Daoy (cell line): ENCODE measurements at places on chromosomes 7 and 10. TPM values are rescaled to one million over a fixed set of nuclear protein-coding genes. Genes with fewer than 3 reads are reported as not detected.
A peak's percentile ranks its signal among the peaks of the same experiment; 100 is the strongest.

DNA sequence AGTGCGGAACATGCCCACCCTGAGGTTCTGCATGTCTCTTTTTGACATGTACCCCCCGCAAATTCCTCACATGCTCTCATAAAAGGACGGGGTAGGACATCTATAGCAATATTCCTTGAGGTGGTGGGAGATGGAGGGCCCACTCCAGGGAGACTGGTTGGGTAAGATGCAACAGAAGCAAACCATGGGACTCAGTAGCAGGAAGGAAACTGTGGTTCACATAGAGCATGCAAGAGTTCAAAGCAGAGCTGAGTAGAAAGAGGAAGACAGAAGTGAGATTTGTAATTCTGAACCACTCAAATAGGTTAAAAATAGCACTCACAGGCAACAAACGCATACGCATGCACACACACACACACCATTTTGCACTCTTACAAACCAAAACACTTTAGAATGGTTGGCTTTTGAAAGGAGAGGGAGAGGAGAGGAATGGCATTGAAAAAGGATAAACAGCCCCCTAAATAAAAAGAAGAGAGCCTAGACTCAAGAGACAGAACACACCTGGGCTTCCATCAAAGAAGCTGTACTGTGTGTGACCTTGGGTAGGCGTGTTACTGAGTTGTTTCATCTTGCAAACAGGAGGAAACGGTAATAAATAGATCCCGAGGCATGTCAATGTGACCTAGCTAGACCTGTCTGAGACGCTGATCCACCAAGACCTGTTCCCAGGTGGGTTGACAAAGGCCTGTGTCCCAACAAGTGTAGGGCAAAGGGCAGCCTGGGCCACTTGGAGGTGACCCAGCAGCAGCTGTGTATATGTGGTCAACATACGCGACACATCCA is 77.6 kb upstream of the LRRC4 start:
- DNase-seq: no peak

DNA sequence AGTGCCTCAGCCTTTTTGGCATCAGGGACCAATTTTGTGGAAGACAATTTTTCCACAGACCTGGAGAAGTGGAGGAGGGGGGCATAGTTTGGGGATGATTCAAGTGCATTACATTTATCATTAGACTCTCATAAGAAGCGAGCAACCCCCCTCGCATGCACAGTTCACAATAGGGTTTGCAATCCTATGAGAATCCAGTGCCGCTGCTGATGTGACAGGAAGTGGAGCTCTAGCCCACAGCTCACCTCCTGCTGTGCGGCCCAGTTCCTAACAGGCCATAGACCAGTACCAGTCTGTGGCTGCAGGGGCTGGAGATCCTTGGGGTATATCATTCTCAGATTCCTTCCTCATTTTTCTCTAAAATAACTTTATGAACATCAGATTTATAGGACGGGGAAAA is 50.8 kb downstream of the ATAD1 start:
- DNase-seq: peak; percentile 35

DNA sequence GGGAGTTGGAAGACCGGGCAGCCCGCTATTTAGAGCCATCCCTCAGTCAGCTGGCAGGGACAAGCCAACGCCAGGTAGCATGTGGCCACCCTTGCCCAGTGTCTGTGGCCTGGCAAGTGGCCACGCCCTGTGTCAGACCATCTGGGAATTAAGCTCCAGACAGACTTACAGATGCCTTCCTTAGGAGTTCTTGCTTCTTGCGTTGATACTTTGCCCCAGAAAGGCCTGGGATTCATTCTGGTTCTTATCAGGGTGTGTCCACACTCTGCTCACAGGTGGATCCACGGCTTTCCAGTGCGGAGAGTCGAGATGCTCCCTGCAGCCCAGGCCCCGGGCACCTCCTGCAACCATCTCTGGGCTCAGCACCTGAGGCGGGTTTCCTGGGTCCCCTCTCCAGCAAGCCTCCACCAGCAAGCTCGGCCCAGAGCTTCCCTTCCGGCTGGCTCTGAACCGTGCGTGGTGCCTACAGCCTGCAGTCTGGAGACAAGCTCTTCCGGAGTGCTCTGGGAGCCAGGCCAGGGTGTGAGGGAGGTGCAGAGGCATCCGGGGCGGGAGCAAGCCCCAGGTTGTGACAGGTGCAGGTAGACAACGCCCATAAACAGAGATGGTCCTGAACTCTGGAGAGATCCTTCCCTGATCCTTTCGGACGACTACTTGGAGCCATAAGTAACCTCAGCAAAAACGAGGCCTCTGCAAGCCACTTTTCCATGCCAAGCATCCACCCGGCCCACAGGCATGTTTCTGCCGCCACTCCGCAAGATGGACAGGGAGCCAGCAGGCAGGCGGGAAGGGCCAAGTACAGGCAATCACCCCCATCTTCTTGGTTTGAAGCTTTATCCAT is 32.3 kb upstream of the PPIF start:
- DNase-seq: no peak

GRCh38 chr7:26868841-26869495 is 4.6 kb upstream of the SKAP2 start:
- DNase-seq: peak; percentile 48

- DNase-seq: no peak
Measured at GRCh38 chr7:38306914-38307313, 33.5 kb upstream of the TARP start.

GRCh38 chr10:125152450-125153368 is 7.7 kb downstream of the CTBP2 start:
- DNase-seq: no peak

- no peak for DNase-seq
Measured at GRCh38 chr10:78980354-78980753, 88.4 kb upstream of the ZMIZ1 start.

DNA sequence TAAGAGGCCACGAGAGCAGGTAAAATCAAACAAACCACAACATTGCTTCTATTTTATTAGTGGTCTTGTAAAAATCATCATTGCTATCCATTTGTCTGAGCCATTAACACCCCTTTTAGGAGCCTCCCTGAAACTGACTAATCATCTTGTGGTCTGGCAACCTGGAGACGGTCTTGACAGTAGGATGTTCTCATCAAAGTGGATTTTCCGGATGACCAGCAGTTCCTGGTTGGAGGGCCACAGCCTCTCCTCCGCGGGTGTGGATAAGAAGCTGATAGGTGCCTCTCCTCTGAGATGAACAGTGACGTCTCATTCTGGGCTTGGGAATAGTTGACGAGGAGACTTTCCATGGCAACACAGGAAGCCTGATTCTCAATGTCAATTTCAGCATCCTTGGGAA is 490.7 kb downstream of the TYW1 start:
- DNase-seq: no peak

- DNase-seq: peak; percentile 84
Measured at GRCh38 chr7:113087071-113087998, 708 bp upstream of the GPR85 start.

DNA sequence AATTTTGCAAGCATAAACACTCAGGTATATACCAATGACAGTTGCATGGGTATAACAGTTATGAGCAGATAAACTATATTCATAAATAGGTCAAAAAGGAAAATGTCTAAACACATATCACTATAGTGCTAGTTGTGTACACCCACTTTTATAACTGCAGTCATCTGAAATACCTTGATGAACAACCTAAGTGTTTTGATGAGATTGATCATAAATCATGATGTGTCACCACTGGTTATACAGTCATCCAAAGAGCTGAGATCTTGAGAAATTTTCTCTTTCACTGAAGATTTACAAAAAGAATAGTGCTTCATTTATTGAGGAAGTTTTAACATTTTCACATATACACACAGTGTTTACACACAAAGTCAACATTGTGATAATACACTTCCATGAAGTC is 78.6 kb upstream of the SLC25A13 start:
- DNase-seq: no peak

DNA sequence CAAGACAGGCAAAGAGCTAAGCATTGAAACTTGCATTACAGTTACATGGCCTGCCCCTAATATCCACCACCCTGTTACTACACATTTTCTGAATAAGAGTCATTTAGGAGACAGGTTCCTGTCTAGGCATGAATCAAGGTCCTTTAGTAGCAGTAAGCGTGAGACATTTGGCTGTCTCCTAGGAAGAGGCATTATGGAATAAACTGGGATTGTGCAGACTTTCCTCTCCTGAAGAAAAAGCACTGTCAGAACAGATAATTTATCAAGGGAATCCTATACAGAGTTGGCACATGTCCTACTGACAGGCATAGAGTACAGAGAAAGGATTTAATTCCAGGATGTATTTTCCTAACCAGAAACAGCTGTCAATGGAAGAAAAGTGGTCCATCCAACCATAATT is 111.9 kb downstream of the INHBA start:
- DNase-seq: no peak

- no peak for DNase-seq
Measured at GRCh38 chr10:129521161-129522025, 54.4 kb downstream of the MGMT start.

DNA sequence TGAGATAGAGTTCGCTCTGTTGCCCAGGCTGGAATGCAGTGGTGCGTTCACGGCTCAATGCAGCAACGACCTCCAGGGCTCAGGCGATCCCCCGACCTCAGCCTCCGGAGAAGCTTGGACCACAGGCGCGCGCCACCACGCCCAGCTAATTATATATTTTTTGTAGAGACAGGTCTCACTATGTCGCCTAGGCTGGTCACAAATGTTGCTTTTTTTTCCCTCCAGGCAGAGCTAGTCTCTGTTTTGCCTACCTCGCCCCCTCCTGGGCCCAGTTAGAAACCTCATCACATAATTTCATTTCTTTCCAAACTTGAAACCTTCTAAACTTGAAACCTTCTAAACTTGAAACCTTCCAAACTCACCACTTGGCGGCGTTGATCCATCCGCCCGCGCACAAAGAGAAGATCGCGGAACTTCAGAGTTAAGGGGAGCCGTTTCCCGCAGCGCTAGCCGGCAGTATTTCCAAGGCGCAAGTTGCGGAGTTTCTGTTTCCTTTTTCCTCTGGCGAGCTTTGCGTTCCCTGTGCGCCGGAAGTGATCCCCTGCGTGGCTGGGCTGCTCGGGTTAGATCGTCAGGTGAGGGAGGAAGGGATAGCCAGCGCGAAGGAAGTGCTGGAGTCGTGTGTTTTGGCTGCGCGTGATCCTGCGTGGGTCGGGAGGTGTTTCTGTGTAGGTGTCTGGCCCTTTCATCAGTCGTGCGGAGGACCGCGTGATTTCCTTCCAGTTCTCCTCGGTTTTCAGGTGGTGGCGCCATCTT is at the start of gene SSBP1:
Gene SSBP1 (plus strand): TSS at position 523 of the 756 bp plus-strand sequence. CDS start 809 bp downstream, outside the sequence.
- DNase-seq: peak; percentile 99

GRCh38 chr7:31724696-31725095 is 37.7 kb downstream of the PPP1R17 start:
- peak; percentile 27 for DNase-seq

- no peak for DNase-seq
Measured at GRCh38 chr10:61211468-61211867, 241.7 kb downstream of the TMEM26 start.

DNA sequence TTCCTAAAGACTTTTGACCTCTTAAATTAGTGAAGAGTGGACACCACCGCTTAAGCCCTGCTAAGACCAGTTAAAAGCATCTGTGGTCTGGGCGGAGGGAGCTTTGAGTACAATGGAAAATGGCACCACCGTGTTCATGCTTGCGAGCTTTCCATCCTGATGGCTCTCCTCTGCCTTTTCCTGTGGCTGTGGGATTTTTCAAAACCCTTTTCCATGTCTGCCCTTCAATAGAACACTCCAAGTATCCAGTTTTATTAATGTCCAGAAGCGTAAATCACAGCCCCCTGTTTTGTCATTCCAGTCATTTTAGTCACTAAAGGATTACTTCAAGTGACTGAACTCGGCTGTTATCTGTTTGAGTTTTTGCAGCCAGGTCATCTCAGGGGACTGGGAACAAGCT is 181.8 kb downstream of the MGMT start:
- DNase-seq: no peak

Gene DRGX
- not detected in 2 replicates for total RNA-seq

Gene CAPZA2
- total RNA-seq: 219 and 431 TPM in 2 replicates

Gene RAMP3
- not detected in 2 replicates for total RNA-seq

Gene DMBT1
- total RNA-seq: 0.23 and 0.30 TPM in 2 replicates

Gene ATOH7
- not detected in 2 replicates for total RNA-seq

Gene LIPN
- not detected in 2 replicates for total RNA-seq
